Activated CD4-positive, alpha-beta memory T cell treated with anti-CD3 and anti-CD28 coated beads, Interleukin-2, amount 10 ng/mL, durations not matched to agents 7 days and 5 days (primary cell): ENCODE measurements at places on chromosomes 11 and 22.

DNA sequence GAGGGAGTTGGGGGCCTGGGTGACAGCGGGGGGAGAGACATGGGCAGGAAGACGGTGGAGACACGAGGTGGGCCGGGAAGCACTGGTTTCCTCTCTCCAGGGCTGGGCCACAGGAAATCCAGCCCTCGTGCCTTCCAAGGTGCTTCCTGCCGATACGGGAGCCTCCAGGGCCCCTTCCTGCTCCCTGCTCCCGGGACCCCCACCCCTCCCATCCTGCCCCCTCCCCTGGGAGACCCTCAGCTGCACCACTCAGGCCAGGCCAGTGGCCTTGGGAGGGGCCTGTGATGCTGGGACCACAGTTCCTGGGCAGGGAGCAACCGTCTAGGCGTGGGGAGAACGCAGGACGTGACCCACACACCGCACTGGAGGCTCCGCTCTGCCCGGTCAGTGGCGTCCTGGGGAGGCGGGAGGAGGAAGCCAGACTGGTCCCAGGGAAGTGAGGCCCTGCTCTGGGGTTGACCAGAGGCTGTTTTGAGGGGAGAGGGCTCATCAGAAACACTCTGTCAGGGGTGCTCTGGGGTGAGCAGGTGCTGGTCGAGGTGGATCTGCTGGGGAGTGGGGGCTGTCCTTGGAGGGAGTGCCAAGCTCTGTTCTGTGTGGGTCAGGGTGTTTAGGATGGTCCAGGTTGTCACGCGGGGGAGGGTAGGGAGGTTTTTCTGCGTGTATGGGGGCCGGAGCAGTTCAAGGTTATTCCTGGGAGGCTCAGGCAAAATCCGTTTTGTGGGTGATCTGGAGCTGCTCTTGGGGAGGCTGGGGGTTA lies at the start of gene SHANK3:
TSS of gene SHANK3 (plus strand) at position 353 of the 760 bp plus-strand sequence.
- no peak for DNase-seq

GRCh38 chr11:104690241-104690640 lies 208.0 kb downstream of the CASP12 start:
- DNase-seq: no peak

GRCh38 chr11:27512238-27512637 lies 5.7 kb upstream of the LIN7C start:
- no peak for DNase-seq

DNA sequence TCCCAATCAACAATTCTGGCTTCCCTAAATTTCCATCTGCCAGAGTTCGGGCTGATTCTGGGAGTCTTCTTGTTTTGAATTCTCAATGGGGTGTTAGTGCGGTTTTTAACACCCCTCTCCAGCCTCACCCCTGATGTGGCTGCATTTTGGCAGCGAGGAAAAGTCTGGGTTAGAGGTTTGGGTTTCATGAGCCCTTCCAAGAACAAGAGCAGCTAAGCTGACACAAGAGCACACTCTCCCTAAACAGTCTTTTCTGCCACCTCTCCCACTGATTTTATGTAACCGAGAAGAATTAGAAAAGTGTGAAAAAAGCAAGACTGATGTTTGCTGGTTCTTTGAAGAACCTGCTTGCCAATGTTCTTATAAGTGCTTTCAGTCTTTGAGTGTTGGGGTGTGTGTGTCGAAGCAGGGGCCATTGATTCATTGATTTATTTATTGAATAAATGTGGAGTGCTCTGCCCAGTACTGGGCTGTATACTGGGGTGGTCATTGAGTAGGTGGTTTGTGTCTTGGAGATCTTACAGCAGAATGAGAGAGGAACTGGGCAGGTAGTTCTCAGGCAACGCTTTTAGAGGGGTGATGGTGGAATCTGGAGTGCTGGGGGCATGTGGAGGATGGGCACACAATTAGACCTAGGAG lies 101.5 kb downstream of the TRAF6 start:
- no peak for DNase-seq

GRCh38 chr11:76298255-76298654 lies 82.7 kb downstream of the THAP12 start:
- no peak for DNase-seq
